Neural crest cell (in vitro differentiated cells): ENCODE measurements at places on chromosomes 11 and 22.

- no peak for DNase-seq
Observed at GRCh38 chr11:93524858-93525257, 18.3 kb downstream of the SMCO4 start.

- DNase-seq, result no peak
Observed at GRCh38 chr11:11318961-11319360, 34.1 kb downstream of the CSNK2A3 start.

DNA sequence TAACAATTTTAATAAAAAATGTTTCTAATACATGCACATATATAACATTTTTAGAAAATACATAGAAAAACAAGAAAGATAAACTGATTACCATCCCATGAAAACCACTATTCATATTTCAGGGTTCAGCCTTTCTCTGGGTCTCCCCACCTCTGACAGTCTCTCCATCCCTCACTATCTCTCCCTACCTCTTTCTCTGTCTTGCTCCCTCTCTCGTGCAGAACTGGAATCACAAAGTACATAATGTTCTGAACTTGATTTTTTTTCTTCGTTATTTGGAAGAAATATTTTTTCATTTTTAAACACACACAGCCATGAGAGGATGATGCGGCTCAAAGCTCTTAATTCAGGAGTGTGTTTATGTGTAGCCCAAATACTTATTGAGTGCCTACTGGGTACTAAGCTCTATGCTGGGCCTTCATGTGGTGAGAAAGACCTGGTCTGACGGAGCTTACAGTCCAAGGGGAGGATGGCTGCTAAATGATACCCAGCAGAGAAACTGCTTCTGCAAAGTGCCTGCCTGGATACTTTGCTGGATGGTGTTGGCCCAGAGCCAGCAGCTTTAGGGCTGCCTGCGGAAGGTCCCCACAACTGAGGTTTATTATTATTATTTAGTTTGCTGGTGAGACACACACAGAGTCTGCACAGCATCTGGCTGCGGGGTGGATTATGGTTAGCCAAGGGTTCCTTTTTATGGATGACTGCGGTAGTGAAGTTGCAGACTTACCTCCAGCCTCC, 42.6 kb downstream of the SC5D start:
- DNase-seq, result no peak

DNA sequence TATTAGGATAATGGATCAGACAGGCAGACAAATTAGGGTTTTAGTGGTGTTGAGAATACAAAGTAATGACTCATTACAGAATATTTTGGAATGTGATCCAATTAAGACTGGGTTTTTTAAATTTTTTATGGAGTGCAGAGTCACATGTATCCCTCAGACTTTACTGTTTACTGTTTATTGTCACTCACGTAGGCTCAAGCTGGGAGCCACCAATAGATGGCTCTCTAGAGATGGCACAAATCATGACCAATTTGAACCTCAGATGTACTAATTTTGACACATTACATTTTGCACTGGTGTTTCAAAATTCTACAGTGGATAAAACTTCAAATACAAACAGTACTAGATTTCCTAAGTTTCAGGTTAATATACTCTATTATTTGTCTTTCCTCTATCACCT, 53.6 kb upstream of the ANO3 start:
- DNase-seq, result no peak

DNA sequence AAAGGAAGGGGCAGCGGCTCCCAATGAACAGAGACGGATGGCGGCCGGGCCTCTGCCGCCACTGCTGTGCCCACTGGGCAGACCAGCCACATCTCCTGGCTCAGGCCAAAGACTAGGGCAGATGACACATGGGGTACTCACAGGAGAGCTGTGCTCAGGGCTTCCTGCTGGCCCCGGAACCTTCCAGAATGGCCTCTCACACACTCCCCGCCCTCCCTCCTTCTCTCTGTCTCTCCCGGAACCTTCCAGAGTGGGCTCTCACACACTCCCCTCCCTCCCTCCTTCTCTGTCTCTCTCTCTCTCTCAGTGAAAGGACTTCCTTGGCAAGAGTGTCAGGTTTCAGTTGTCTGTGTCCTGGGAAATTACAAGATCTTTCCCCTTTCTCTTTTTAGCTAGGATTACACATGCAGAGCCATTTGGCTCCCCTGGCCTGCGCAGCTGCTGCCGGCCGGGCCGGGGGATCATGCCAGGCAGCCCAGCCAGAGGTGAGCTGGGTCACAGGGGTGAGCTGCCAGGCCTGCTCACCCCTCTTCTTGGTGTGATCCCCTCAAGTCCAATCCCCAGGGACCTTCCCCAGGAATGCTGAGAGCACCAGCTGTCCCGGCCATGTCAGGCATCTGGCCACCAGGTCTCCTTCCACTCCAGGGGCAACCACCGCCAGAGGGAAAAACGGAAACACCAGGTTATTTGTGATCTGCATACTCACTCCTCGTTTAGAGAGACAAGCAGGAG, 45.3 kb upstream of the ADA2 start:
- peak; percentile 13 for DNase-seq

- no peak for DNase-seq
Observed at GRCh38 chr11:36304351-36304750, 8.3 kb downstream of the PRR5L start.

- DNase-seq, result no peak
Observed at GRCh38 chr11:11618973-11619435, 2.8 kb downstream of the GALNT18 start.

DNA sequence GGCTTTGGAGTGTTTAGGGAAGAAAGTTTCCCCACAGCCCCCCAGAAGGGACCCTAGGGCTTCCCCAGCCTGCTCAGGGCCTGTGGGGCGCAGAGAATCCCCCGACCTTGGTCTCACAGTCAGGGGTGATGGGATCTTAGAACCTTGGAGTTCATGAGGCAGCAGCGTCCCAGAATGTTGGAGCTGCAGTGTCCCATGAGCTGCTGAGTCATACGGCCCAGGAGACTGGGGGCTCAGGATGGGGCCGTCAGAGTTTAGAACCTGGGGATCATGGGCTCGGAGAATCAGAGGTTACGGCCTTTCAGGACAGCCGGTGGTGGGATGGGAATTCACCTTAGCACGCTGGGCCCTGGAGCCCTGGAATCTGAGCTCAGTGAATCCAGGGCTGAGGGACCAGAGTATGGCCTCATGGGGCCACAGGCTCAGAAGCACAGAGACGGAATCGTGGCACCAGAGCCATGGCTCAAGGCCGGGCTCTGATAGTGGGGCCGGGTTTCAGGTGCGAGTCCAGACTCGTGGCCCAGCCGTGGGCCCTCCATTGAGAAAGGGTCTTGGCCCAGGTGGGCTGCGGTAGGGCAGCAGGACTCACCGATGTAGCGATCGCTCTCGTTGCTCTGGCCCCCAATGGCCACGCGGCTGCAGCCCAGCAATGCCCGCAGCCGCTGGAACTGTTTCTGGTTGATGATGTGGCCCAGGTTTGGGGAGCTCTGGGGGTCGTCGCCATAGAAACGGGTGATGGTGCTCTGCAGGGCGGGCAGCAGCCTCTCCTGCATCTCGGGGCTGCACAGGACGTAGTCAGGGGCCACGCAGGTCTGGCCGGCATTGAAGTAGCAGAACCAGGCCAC, 9.5 kb downstream of the ALDH3B2 start:
- no peak for DNase-seq

GRCh38 chr11:120344302-120345004, 8.2 kb downstream of the ARHGEF12 start:
- no peak for DNase-seq

DNA sequence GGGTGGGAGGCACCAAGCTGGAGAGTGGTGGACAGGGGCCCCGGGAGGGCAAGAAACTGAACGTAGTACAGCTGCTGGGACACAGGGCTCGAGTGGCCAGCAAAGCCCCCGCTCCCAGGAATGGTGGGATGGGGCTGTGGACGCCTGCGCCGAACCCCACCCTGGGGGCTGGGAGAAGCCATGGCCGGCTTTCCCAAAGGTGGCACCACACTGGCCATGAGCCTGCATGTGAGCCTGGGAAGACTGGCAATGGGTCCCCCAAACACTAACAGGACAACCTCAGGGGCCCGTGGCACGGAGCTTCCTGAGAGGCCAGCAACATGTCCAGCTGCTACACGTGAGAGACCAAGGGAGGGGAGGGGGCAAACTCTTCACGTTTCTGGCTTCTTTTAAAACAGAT, 4.0 kb downstream of the ALG12 start:
- no peak for DNase-seq

GRCh38 chr22:46260038-46260437, 3.1 kb downstream of the PKDREJ start:
- DNase-seq, result no peak

- DNase-seq, result no peak
Observed at GRCh38 chr11:108559904-108560303, 33.7 kb downstream of the EXPH5 start.

- no peak for DNase-seq
Observed at GRCh38 chr11:70668204-70669202, 270.2 kb downstream of the CTTN start.

DNA sequence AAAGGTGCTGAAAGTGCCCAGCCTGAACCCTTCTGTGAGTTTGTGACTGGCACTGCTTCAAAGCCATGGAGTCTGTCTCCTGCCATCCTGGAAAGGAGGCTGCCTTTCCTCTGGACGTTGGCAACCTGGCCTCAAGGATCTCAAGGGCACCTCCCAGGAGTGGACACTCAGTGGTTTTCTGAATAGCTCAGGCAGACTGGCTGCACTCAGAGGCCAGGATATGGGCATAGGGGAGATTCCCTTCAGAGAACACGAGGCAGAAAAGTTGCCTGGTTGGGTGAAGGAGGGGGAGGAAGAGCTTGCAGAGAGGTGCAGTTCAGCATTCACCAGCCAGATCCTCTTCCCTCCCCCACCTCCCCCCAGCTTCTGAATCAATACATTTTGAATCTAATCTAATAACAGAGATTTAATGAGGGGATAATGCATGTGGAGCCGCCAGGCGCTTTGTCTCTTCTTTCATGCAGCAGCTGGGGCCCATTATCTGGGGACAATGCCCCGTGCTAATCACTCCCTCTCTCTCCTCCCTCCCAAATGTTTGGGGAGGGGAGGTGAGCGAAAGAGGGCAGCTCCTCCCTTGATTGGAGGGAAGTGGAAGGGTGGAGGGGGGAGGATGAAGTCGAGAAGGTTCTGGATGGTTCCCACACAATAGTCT, 17.7 kb downstream of the HTR3A start:
- no peak for DNase-seq

GRCh38 chr11:108654994-108655631, 9.8 kb upstream of the DDX10 start:
- DNase-seq, result peak; percentile 25

- DNase-seq, result no peak
Observed at GRCh38 chr11:2927851-2928604, 1.2 kb downstream of the PHLDA2 start.

- peak; percentile 28 for DNase-seq
Observed at GRCh38 chr22:21009638-21010425, 5.1 kb upstream of the P2RX6 start.

DNA sequence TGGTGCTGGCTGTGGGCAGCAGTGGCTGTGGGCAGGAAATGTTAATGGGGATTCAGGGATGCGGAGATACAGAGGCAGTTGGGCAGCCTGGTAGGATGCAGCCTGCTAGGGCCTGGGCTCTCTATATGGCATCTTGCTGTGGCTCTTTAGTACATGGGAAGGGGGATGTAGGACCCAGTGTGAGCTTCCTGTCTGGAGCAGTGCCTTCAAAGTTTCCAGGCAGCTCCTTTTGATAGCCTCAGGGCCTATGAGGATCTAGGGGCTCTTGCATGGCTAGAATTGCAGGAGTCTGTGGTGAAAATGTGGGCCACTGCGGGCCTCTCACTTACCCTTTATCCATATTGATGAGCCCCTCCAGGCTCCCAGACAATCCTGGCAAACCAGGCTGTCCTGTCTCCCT, 213.2 kb upstream of the SNX19 start:
- no peak for DNase-seq

GRCh38 chr11:76768088-76768908, 14.9 kb upstream of the TSKU start:
- no peak for DNase-seq

- DNase-seq, result no peak
Observed at GRCh38 chr11:120044011-120044675, 93.8 kb downstream of the TRIM29 start.

- DNase-seq, result no peak
Observed at GRCh38 chr11:96125400-96125799, 201.5 kb upstream of the MTMR2 start.

DNA sequence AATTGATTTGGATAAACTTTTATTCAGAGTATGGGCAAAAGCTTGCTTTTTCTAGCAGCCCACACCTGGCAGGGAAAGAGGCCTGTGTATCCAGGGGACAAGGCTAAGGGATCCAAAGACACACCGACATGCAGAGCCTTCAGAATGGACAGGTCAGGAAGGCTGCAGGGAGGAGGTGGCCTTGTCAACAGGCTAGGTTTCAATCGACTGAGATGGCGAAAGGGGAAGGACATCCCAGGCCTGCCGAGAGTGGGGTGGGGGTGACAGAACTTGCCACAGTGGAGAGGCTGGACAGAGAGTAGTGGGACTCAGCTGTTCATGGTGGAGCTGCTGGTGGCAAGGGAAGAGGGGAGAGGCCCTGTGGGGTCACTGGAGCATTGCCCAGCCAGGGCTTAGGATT, 5.3 kb upstream of the SLC39A13 start:
- no peak for DNase-seq

GRCh38 chr11:73040046-73040445, 102.1 kb downstream of the FCHSD2 start:
- no peak for DNase-seq

DNA sequence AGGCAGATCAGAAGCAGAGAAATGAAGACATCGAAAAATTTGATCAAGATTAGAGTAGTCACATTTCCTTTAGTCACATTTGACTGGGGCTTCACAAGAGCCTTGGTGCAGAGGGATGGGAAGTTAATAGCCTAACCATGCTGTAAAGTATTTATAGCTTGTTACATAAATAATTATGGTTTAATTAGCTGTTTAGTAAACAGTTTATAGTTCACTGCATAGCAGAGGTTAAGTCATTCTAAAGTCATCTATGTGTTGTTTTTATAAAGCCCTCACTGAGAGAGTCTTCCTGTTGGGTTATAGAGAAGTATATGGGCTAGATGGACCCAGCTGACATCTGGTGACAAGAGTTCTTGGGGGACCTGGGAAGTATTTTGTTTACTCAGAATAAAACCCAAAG, 47.1 kb downstream of the INSC start:
- DNase-seq, result no peak

- DNase-seq, result no peak
Observed at GRCh38 chr11:102521121-102521520, 9.4 kb downstream of the MMP7 start.

DNA sequence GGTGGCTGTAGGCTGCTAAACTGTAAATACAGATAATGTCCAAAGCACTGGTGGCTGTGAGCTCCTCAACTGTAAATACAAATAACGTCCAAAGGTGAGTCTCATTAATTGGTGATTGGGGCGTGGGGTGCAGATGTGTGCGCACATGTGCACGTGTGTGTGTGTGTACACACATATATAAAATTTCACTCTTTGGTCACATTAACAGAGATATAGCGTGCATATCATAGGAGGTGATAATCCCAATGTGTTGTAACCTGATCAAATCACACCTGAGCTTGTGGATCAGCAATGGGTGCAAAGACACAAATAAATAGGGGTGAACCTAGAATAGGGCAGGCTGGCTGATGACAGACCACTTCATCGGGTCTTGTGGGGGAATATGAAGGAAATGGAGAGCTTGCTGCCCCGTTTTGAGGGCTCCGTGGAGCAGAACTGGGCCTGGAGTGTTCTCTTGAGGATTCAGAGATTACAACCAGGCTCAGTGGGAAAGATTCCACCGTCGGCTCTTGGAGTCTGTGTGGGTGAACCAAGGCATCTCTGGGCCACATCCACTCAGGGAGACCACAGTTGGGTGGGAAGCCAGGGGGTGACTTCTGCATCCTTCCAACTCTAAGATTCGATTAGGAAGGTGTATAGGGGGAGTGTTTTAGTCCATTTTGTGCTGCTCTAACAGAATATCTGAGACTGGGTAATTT, 24.9 kb upstream of the OSBPL5 start:
- no peak for DNase-seq
